Stimulated activated naive CD8-positive, alpha-beta T cell treated with anti-CD3 and anti-CD28 coated beads, Interleukin-15, Interleukin-2, amounts not matched to agents 100 U/mL and 50 U/mL, for 24 hours (primary cell): ENCODE measurements at places on chromosomes 5 and 9.

- no peak for DNase-seq
Observed at GRCh38 chr5:120510098-120510637, 46.1 kb downstream of the PRR16 start.

- no peak for DNase-seq
Observed at GRCh38 chr9:83538890-83539238, 663 bp upstream of the FRMD3 start.

DNA sequence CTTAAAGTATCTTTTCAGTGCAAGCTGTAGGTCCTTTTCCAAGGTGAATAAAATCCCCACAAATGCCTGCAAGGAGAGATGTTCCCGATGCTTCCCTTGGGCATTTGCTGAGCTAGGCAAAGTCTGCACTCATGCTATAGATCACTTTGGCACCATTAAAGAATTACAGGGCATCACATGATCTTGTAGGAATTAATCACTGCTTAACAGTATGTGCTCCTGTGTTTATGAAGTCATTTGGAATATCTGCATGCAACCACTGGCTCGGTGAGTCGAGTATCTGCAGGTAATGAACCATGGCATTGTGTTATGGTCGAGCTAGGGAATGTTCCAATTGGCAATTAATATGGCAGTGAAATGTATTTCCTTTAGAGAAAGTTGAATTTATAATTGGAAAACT, 615.1 kb downstream of the TLE1 start:
- DNase-seq = no peak

- no peak for DNase-seq
Observed at GRCh38 chr5:19322716-19323485, 665.1 kb downstream of the CDH18 start.

DNA sequence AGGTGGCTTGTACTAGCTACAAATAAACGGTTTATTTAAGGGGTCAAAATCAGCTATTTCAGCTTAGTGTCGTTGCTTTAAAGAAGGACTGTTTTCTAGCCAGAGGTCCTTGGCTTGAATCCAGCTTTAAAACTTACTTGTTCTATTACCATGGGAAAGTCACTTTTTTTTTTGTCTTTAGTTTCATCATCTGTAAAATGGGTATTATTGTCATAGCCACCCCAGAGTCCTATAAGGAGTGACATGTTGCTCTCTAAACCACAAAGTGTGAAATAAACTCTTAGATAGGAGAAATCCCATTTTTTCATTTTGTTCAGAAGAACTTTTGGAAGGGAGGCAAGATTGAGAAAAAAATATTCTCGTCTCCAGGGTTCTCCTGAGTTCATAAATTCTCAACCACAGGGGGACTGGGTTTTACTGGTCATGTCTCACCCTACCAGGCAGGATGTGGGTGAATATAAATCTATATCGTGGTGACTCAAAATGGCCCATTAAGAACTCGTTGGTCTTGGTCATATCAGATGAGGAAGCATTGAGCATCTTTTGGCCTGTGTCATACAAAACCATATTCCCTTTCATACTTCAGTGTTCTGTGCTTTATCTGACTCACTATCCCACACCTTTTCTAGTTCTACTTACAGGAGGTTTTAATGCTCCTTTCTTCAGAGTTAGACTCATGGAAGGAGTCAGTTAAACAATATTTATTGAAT, 202.7 kb upstream of the NR3C1 start:
- no peak for DNase-seq

- peak; percentile 40 for DNase-seq
Observed at GRCh38 chr9:136847088-136847825, 2.0 kb upstream of the PHPT1 start.

DNA sequence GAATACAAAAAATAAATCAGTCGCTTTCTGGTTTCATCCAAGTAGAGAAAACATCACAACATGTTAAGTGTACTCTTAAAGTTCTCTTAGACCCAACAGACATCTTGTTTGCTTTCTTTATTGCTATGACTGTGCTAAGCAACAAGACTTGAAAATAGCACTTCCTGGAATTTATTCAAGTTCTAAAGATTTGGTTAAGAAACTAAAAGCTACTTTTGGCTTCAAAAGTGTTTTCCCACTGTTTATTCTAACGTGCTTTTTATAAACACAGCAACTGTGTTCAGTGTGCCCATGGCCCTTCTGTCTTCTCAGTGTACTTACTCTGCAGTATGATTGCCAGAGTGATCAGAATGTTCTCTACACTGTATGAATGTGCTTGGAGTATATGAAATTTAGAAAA, 109.8 kb downstream of the GIN1 start:
- DNase-seq = no peak

DNA sequence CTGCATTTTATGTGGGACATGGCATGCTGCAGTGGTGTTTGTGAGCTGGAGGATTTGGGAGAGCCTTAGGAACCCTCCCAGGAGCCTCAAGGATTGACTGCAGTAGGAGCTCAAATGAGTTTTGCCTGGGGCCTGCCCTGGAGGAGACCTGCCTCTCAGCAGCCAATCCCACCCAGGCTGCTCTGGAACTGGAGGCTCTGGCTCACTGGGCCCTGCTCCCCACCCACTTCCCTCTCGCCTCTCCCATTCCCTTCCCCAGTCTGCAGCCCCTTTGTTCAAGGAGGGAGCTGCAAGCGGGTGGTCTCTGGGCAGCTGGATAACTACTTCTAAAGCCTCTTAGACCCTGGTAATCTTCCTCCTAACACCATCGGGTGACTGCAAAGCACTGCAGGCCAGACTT, 24.2 kb downstream of the KCNIP1 start:
- DNase-seq = no peak

DNA sequence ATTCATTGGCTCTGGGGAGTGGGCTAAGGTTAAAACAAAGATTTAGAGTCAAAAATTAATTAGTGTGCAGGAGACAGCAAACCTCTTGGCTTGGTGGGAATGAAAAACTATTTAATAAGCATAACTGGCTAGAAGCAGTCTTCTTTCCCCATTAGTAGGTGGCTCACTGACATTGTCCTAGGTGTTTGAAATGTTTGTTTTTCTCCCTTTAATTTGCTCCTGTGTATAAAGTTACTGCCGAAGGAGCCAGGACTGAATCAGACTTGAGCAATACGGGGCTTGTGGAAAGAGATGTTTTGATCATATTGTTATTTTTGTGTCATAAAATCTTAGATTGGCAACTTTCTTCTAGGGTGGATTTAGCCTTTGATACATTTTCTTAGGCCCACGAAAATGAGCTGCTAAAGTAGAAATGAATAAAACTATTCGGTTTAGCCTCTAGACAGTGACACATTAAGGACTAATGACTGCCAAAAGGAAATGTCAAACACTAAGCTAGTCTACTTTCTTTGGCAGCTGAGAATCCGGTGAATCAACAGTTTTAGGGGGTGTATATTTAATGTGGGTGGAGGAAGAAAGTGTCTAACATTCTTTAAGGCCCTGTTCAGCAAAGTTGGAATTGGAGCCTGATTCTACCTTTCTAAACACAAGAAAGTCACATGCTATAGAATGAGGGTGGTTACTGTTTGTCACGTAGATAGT, 30.2 kb downstream of the LRRTM2 start:
- no peak for DNase-seq

- DNase-seq = no peak
Observed at GRCh38 chr5:83552275-83552674, 80.7 kb downstream of the VCAN start.

DNA sequence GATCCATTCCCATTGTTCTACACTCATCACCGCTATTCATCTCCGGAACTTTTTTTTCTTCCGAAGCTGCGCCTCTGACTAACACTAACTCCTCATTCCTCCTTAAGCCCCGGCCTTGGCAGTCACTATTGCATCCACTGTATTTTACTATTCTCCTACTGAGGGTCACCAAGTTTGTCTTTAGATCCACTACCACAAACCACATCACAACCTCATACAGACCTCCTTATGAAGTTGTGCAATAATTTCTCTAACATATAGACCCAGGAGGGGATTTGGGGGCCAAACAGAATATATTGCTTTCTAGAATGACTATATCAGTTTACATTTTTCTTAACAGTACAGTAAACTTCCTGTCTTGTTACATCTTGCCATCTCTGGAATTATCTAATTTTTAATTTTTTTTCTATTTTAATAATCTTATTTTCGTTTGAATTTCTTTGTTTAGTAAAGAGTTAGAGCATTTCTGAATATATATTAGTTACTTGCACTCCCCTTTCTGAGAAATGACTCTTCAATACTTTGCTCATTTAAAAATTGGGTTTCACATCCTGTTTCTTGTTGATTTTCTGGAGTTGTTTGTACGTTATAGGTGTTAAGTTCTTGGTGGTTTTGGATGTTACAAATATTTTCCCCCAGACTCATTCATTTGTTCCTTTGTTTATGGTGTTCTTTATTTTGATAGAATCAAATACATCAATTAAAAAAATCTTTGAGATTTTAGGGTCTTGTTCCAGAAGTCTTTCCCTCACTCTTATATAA, 37.1 kb downstream of the DMRT2 start:
- DNase-seq = no peak

GRCh38 chr5:32029781-32030180, 144.3 kb downstream of the GOLPH3 start:
- DNase-seq = no peak

DNA sequence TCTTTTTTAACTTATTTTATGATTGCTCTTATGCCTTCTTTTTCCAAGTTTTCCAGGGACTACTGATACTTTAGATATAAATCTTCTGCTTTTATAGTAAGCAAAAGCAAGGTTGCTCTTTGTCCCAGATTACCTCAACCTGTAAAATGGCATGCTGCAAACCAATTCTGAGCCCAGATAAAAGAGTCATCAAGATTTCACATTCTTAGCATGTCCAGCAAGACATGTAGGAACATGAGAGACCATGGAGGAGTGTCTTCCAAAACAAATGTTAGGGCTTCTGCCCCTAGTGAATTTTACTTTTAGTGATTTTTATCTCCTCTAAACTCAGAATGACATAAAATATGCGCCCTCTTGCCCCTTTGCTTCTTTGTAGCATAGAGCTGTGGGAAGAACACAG, 7.0 kb upstream of the CDC20B start:
- no peak for DNase-seq

- DNase-seq = peak; percentile 42
Observed at GRCh38 chr5:65480306-65480865, 1.3 kb downstream of the ADAMTS6 start.

DNA sequence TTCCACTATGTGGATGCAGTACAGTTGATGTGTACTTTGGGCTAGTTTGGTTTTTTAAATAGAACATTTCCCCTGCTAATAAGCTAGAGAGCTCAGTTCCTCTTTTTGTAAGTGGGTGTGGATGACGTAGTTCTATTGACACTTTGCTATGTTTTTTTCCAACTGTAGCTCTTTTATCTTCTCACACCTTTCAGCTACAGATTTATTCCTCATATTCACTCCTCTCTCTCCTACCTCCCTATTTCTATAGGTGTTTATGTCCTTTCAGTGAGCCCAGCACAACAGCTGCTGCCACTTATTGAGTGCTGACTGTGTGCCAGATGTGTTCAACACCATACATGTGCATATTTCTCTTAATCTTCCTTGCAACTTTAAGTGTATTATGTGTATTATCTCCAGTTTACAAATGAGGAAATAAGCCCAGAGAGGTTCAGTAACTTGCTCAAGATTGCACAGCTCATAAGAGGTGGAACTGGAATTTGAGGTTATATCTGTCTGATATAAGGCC, 215.7 kb downstream of the SEMA6A start:
- no peak for DNase-seq

- no peak for DNase-seq
Observed at GRCh38 chr5:108924457-108924961, 176.8 kb downstream of the FER start.

- DNase-seq = peak; percentile 41
Observed at GRCh38 chr5:160507221-160507721, 85.6 kb downstream of the PTTG1 start.

DNA sequence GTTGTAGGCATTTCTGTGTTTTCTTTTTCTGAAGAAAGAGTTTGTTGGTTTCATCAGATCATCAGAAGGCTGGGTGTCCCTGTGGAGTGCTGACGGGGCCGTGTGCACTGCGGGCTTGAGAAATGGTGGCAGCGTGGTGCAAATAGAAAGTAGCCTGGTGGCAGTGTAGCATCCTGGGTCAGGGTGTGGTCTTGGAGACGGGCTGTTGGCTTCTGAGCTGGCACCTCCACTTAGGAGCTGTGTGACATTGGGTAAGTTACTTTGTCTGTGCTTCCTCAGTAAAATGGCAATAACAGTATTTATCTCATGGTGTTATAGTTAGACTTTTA, 10.0 kb upstream of the NDST1 start:
- no peak for DNase-seq

DNA sequence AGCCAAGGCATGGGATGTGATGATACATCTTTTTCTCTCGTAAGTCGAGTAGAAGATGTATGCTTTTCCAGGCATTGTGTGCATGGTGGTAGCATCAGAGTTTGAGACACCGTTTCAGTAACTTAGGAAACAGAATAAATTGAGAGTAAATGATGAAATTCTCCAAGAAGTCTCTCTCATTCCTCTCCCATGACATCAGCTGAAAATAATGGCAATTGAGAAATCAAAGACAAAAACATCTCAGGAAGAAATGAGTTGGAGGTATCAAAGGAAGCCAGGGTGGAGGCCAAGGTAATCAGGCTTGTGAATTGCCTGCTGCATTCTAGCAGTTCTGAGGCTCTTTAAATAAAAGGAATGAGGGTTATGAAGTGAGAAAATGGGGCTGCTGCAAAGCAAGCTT, 53.9 kb downstream of the SGCD start:
- no peak for DNase-seq

- no peak for DNase-seq
Observed at GRCh38 chr9:90024823-90025222, 420.0 kb downstream of the GADD45G start.

GRCh38 chr5:99445805-99446204, 517.0 kb upstream of the CHD1 start:
- DNase-seq = no peak

- DNase-seq = no peak
Observed at GRCh38 chr5:21774801-21775200, 1078.3 kb downstream of the CDH12 start.

DNA sequence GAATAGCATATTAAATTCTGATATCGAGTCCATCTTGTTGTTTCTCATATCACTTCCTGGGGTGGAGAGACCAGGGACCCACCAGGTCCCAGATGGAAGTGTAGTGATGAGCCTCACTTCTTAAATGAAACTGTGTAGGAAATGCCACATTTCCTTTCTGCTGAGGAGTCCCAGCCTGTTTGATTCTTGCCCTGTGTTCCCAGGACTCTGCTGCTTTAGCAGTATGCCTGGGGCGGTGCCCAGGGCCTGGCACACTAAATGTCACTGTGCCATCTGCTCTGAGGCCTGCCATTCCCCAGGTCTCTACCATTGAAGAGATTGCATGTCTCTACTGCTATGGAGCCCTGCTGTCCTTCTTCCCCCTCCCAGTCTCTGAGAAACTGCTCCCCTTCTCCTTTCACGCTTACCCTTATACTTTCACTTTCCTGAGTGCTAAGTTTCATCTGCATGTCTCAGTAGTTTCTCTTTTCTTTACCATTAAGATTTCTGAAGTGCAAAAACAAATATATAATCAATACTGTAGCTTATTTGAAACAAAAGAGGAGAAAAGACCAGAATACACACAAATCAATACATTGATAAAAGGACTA, 260.4 kb downstream of the GABRB2 start:
- DNase-seq = no peak

DNA sequence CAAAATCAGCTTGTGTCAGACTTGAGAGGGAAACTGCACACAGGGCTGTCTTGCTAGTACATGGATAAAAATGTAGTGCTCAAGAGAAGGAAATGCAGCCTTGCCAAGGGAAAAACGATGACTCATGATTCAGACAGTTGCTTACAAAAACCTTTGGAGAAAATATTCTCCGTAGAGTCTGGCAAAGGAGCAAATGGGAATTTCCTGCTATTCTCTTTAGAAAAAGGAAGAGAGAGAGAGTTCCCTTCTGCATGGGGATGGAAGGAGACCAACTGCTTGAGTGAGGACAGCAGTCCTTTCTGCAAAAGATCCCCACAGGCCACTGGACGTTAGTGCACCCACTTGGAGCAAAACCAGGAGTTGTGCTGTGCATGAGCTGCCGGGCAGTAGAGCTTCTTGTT, 7.6 kb downstream of the IFNB1 start:
- DNase-seq = no peak
